NCI-H1048 (cell line): ENCODE measurements at places on chromosomes 2 and 18.

GRCh38 chr18:13136904-13137669, 81.5 kb upstream of the LDLRAD4 start:
- no peak for DNase-seq

DNA sequence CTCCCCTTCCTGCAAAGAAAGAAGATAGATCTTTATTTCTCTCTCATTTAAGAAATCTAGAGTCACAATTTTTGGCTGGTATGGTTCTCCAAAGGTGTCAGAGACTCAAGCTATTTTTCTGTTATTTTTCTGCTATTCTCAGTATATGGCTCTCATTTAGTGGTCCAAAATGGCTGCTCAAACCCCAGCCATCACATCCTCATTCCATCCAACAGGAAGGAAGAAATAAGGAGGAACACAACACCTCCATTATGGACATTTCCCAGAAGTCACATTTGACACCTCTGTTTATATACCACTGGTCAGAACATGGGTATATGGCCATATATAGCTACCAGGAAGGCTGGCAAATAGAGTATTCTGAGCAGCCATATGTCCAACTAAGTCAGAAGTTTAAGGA, 7.4 kb upstream of the DDX1 start:
- no peak for DNase-seq

DNA sequence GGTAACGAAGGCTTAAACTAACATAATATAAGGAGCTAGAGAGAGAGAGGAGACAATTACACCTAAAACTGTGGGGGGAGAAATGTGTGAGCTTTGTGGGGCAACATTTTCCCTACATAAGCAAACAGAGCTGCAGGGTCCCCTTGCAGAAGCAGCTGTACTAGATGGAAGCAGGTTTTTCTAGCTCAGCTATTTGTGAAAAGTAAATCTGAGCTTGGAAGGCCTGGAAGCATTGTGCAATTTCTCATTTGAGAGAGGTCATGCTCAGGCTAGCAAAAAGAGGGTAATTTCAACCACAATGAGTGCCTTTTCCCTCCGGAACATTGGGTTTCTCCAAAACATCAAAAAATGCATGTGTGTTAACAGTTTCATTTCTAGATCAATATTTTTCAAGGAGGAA, 130.0 kb downstream of the ARL4C start:
- no peak for DNase-seq

DNA sequence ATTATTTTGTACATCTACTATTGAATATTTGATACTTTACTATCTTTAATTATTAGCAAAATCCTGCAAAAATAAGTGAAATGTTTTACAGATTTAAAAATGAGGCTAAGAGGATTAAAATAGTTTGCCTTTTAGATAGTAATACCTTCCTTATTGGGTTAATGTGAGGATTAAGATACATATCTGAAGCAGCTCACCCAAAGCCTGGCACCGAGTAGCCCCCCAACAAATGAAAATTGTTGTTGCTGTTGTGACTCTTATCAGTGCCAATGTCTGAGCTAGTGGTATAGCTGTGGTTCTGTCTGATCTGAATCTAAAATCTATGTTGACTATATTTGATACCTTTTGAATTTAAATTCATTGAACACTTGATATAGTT, 34.6 kb downstream of the GULP1 start:
- no peak for DNase-seq

GRCh38 chr2:231996797-231997540, 35.5 kb downstream of the DIS3L2 start:
- no peak for DNase-seq

GRCh38 chr2:128024816-128025215, 3.0 kb downstream of the SAP130 start:
- no peak for DNase-seq

- DNase-seq = no peak
These were observed 37.9 kb upstream of the SMAD7 start for GRCh38 chr18:48988508-48989303.

DNA sequence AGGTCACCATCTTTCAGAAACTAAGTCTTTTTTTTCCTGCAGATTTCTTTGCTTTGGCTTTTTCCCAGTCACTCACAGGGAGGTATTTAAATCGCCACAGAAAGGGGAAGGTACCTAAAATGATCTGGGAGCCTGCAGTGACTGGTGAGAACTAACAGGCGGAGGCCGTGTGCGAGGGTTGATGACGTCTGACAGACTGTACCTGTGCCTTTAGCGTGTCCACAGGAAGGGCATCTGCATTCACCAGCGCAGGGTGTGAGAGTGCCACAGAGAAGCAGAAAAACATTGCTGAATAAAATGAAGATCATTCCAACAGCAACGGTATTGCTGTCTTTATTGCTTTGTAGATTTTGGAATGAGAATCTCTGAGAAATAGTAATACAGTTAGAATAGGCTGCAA, 5.7 kb downstream of the CTDP1 start:
- no peak for DNase-seq

DNA sequence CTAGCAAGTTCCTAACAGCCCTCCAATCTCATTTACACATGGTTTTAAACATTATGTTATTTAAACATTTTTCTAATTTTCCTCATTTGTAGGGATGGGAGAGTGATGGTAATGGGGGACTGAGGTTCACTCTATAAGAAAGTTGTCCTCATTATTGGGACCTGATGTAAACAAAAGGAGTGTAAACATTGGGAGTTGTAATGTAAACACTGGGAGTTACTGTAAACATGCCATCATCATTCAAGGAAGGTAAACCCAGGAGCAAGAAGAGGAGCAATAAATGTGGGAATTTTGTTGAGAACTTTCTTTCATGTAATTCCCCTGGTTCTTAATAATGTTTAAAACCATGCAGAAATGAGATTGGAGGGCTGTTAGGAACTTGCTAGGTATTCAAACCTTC, 17.8 kb downstream of the RFTN2 start:
- no peak for DNase-seq

DNA sequence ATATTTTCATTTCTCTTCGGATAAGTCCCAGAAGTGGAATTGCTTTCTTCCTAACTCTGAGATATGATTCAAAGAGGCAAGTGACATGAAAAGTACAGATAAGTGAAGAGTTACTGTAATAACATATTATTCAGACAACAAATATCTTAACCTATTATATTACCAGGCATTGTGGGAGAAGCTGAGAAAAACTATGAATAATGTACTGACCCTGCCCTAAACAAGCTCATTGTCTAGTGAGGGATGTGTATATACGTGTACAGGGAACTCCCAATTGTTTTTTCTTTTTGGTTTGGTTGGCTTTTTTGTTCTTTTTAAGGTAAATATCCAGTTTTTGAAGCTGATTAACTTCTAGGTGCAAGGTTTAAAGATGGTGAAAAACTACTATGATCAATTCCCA, 26.5 kb downstream of the NCKAP1 start:
- DNase-seq = no peak

GRCh38 chr18:48698707-48699106, 159.9 kb downstream of the CTIF start:
- DNase-seq = no peak

- no peak for DNase-seq
These were observed 26.2 kb upstream of the NAGK start for GRCh38 chr2:71042287-71042686.

DNA sequence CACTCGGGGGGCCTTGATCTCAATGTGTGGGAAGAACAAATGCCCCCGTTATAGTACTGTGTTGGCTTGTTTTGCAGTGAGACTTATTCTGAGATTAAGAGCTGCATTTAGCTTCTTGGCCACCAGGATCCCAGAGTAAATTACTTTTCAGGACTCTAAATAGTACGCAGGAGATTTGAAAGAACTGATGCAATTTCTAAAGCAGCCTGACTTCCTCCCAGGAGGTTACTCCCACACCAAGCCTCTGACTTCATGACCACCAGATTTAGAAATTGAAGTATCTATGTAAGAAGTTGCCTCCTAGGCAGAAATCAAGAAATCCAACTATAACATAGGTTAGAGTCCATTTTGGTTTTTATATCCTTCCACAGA, 67.0 kb downstream of the FEZ2 start:
- DNase-seq = no peak

DNA sequence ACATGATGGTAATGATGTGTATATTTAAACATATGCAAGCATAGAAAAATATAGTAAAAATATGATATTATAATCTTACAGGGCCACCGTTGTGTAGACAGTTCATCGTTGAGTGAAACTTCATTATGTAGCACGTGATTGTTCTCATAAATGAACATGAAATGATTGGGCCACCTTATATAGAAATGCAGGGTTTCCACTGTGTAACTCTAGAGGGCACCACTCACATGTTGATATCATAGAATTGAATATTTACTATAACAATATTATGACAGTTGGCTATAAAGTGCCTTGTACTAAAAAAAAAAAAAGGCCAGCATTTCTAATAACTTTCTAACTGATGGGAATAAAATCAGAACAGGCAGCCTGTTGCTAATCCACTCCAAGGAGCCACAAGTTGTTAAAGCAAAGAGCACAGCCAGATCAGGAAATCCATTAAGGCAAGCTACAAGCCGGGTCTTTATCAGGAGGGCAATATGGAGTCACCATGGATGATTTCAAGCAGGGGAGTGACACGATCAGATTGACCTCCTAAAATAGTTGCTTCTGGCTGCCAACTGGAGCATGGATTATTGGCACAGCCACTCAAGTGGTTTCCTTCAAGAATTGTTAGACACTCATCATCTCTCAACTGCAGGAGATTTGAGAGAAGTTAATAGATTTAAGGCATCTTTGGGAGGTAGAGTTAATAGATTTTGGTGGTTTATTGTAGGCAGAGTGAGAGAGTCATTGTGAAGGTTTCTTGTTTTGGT, 16.7 kb downstream of the IL1F10 start:
- DNase-seq = no peak

- DNase-seq = no peak
These were observed 101.8 kb downstream of the XRCC5 start for GRCh38 chr2:216210701-216211540.

GRCh38 chr2:42138163-42139015, 30.8 kb upstream of the EML4 start:
- no peak for DNase-seq

- no peak for DNase-seq
These were observed 716.8 kb downstream of the EPHA4 start for GRCh38 chr2:220855296-220855695.
